ENCODE measurements at places on chromosomes 5 and 9.

DNA sequence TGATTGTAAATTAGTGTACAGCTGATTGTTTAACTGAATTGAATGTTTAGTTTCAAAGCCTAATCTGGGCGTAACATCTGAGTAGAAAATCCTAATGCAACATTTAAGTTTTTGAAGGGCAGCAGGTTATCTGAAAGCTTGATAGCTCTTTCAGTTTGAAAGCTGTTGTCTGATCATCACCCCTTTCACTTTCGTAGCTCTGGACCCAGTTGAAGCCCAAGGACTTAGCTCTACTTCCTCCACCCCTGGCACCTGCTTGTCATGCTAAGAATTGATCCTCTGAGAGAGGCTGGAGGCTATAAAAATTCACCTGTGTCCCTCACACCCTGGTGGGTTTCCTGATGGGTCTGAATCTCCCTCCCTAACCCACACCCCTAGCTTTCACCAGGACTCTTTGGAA, 86.0 kb downstream of the ZFAND5 start:
- DNase-seq = no peak

DNA sequence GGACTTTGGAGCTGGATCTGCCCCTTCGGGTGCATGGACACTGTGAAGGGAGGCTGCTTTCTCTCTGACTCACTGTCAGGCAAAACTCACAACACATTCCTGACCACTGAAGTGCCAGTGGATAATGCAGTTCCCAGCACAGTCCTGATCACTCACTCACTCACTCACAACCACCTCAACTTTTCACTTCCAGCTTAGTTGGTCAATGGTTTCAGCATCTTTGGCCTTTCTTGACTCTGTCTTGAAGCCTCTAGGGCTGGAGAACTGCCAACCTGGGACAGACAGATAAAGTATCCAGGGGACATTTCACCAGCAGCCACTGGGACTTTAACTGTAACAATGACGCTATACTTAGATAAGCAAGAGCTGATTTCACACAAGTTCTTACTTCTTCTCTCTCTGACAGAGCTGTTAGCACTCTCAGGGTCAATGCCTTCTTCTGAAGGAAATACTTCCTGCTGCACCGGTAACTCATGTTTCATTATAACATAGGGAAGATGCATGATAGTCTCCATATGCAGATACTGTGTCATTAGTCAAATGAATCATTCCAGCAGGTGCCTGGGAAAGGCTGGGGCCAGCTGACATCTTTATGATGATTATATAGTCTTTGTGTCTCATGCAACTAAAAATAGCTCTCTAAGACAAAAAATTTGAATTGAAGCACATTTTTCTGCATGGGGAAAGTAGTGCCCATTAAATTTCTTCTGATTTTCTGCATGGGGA, 499.0 kb downstream of the SEMA5A start:
- DNase-seq = no peak

DNA sequence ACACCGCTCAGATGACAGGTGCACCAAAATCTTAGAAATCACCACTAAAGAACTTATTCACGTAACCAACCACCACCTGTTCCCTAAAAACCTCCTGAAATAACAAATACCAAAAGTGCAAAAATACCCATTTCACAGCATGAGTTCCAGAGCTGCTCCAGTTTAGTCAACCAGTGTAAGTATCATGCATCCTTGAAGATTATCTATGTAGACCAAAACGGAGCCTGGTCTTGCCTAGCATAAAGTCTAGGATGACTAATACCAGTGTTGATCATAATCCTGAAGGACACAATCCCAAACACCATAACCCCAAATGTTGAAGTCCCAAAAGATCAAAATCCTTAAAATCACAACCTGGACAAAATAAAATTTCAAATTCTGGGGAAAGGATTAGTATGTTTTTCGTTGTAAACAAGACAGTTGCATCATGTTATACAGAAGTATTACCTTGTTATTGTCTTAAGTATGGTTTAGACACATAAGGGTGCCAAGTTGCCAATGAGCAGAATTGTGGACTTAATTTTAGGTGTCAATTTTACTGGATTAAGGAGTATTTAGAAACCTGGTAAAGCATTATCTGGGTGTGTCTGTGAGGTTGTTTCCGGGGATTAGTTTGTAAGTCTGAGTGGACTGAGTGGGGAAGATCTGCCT, 18.1 kb downstream of the VCP start:
- DNase-seq = no peak

- DNase-seq = no peak
Measured at GRCh38 chr5:171544913-171545765, 125.7 kb downstream of the FGF18 start.

DNA sequence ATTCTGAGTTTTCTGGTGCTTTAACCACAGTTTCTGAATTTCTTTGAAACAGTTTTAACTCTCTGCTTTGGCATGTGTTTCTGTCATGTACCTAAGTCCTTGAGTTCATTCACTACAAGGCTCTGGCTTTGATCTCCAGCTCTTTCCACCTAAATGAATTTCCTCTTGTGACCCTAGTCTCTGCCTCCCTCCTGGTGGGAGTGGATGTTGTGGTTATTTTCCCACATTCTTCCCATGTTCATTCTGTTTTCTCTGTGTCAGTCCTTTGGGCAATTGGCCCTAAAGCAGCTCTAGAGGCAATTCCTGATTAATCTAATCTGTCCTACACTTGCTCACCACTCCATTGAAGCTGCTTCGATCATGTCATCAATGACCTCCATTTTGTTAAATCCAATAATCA, 28.4 kb upstream of the DPYSL3 start:
- DNase-seq = peak; percentile 16

DNA sequence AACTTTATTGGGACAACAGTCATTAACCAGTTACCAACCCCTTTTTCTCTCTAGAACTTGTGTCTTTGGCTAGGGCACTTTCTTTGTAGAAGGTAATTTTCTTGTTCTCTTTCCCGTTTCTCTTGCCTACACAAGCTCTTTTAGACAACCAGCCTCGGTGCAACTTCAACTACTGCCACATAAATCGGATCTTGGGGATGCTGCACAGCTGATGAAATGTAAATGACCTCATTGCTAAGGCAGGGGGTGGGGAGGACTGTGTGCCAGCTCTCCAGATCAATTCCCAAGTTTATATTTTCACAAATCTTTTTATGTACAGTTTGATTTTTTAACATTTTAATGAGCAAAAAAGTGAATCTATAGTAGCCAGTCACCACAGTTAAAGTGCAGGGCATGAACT, 157.6 kb downstream of the DENND1A start:
- no peak for DNase-seq

All from eye (tissue), 1 donor.